Cardiac atrium fibroblast (primary cell): ENCODE measurements at places on chromosomes 5 and 9. TPM values are rescaled to one million over a fixed set of nuclear protein-coding genes. Genes with fewer than 3 reads are reported as not detected.

STK32A gene
- under 0.01 and 0.18 TPM in 2 replicates for total RNA-seq

PCDHGA10 gene
- total RNA-seq, result 3.4 and 5.0 TPM in 2 replicates

ANKRD31 gene
- 0.54 TPM in 1 of 2 replicates, not detected in the other for total RNA-seq

DMRT3 gene
- not detected in 2 replicates for total RNA-seq

SERF1A gene
- total RNA-seq, result 3.4 and 8.1 TPM in 2 replicates

DTWD2 gene
- total RNA-seq, result 1.6 and 1.9 TPM in 2 replicates
